Stimulated activated CD4-positive, alpha-beta T cell treated with anti-CD3 and anti-CD28 coated beads, Interleukin-12 subunit alpha, Interleukin-12 subunit beta, amount 100 ng/mL, for 48 hours (primary cell): ENCODE measurements at places on chromosomes 3 and 15.

DNA sequence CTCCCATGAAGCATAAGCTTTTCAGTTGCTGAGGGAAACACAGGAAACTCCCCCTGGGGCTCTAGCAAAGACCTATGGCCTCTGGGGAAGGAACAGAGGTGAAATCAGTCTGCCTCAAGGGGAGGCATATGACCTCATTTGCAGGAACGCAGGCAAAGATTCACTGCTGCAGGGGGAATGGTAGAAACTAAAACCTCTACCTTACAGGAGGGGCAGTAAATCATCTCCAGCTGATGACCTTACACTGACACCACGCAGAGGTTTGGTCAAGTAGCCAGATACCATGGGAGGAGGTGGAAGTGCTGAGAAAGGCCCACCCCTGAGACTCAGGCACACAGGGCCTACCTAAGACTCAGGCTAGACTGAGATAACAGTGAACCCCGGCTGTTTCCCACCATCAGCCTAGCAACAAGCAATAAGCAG is 81.1 kb downstream of the RAD18 start:
- DNase-seq: no peak

- DNase-seq: no peak
These were observed 345.2 kb downstream of the VPS13C start for GRCh38 chr15:61715082-61715481.

GRCh38 chr3:49745986-49746385 is 22.2 kb upstream of the GMPPB start:
- DNase-seq: no peak

DNA sequence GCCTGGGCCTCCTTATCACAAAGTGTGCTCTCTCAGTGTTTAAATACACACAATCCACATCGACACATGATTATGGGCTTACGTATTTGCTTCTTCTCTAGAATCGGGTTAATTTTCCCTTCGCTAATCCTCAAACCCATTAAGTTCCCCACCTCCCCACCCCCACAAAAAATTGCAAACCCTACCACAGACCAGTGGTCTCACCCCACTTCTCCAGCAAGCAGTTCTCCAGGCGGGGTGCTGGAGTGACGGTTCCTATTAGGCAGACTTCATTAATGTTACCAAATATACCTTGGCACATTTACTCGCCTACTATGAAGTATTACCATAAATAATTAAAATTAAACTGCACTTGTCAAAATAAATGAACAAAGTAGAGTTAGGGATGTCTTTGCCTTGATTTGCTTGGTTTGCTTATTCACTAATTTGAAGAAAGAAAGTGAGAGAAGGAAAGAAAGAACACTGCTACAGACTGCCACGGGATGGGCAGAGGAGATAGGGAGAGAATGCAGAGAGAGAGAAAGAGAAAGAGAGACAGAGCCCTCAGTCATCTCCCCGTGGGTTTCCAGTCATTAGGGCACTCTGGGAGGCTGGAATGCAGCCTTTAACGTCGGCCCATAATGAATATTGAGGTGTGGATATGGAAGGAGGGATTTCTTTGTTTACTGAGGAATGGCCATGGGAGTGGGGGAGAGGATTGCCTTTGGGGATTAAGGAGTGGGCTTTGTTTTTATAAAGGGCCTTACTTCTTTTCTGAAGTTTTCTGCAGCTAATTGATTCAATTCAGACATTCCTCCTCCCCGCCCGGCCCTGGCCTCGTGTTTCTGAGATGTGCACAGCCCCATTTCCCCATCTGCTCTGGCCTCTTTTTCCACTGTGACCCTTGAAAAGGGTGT is 39.7 kb upstream of the POLG start:
- DNase-seq: no peak

DNA sequence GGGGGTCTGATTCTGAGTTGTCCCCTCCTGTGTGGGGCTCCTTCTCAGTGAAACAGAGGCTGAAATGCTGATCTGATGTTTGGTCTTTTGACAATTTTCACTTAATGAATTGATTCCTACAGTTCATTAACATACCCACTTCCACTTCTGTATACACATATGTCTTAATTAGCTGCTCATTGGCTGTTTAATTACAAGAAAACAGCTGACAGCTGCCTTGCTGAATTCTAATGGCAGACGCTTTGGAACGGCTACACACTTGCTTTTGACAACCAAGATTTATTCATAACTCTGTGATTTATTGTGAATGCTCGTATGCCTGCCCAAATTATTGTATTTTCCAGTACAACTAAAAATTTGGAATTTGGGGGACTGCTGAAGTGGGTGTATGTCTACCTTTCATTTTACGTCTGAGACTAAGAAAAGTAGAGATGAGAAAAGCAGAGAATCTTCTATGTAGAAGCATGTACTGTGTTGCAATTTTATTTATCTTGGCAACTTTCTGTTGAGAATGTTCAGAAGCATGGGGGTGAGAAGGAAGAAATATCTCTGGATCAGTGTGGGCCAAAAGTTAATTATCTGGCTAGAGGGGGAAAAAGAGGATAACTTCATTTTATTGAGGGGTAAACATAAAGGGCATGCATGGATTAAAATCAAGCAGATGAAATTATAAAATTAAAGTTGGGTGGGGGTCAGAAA is 46.5 kb upstream of the ICE2 start:
- no peak for DNase-seq

DNA sequence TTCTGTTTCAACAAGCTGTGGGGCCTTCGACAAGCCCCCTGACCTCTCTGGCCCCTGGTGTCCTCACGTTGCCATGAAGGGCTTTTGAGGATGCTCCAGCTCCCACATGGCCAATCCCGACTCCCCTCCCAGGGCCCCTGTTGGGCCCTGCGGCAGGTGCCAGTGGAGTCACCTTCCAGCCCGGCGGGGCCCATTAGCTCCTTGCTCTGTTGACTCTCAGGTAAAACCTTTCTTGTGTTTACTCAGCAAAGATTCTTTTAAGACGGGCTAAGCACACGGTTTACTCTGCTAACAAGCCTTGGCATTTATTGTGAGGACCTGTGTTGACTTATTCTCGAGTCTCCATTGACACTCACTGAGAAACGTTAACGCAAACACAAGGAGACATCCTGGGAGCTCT is 15.0 kb downstream of the RPLP1 start:
- no peak for DNase-seq

DNA sequence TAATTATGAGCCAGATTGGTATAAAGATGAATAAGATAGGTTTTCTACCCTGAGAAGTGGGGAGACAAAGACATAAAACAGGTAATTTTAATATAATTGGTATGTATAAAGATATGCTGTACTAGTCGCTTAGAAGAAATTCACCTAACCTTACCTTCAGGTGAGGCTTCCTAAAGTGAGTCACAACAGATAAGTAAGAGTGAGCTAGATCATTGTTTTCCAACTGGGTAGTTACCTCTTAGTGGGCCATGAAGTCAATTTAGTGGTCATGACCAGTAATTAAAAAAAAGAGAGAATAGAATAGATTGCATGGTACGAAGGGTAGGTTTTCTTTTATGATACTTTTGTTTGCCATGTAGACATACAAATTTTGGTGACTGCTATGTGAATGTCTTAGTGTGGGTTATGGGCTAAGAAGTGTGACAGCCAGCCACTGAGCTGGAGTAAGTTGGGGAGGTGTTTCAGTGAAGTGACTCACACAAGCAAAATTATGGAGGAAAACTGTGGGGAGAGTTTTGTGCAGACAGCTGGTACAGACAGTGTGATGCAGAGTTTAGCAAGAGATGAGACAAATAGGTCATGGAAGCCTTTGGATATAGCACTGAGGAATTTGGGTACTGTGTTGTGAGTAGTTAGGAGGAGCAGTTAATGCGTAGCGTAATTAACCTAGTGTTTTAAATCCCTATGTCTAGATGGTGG is 8.2 kb downstream of the TRNT1 start:
- no peak for DNase-seq

- no peak for DNase-seq
These were observed 25.1 kb upstream of the FSTL1 start for GRCh38 chr3:120475722-120476377.

DNA sequence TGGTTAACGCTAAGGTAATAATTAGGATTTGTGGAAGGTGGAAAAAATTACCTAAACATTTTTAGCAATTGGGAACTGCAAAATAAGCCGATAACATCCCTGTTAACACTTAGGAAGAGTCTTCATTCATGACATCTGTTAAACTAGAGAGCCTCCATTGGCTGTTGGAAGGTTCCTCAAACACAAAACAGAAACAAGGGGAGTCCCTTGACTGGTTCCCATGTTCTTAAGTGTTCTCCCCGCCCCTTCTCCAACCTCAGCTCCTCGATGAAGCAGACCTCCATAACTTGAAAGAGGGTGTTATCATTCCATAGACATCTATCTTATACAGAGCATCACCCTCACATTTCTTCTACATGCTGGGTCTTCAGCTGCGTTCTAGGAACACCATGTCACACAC is 2.5 kb downstream of the SLC22A13 start:
- DNase-seq: no peak

GRCh38 chr3:4829031-4829394 is 150.2 kb upstream of the BHLHE40 start:
- no peak for DNase-seq

GRCh38 chr3:146153429-146153828 is 7.6 kb downstream of the PLOD2 start:
- no peak for DNase-seq

DNA sequence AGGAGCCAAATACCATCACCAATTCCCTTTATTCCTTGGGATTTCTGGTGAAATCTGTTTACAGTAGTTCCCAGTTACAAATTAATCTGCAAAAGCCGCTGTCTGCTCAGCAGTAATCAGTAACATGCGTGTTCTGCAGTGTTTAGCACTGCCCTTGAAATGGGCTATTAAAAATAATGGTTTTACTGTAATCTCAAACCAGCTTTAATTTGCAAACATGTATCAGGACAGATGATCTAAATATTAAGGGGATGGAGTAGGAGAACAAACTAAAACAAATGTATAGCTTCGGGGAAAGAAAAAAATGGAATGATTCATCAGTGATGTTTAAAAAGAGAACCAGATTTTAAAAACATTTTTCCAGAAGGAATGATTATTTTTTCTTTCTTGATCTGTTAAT is 513.2 kb downstream of the MECOM start:
- DNase-seq: no peak

GRCh38 chr15:23467110-23467600 is 20.1 kb upstream of the GOLGA6L2 start:
- DNase-seq: no peak

DNA sequence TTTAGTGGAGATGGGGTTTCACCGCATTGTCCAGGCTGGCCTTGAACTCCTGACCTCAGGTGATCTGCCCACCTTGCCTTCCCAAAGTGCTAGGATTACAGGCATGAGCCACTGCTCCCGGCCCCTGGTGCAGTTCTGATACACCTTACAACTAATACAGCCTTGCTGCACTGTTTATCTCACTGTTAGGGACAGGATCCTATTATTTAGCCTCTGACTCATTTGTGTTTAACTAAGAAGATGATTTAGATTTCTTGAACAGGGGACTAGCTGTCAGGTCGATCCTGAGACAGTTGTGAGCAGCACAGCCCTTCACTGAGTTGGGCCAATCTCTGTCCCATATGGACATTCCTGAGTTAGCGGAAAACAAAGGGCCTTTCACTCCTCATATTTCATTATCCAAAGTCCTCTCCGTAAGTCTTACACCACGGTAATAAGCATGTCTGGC is 19.2 kb downstream of the GYG1 start:
- no peak for DNase-seq

DNA sequence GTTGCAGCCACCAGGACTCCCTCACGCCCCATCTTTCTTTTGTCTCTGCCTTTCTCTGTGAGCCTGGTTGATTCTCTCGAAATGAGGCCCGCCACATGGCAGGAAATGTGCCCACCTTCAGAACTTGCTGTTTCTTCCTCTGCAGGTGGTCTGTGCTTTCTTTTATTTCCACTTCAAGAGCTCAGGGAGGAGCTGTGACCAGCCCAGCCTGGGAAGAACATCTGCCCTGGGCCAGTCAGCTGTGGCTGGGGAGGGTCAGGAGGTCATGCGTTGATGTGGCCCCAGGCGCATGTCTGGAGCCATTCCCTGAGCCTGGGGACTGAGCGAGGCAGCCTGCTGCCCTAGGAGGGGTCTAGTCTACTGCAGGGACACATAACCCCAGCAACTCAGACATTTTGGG is 8.0 kb downstream of the FBLN2 start:
- DNase-seq: no peak

- DNase-seq: no peak
These were observed 72.4 kb upstream of the MME start for GRCh38 chr3:155007729-155008128.

GRCh38 chr3:13463618-13464400 is 16.3 kb upstream of the HDAC11 start:
- no peak for DNase-seq

- no peak for DNase-seq
These were observed 38.6 kb upstream of the CSPG4 start for GRCh38 chr15:75751116-75751875.

- no peak for DNase-seq
These were observed 20.2 kb downstream of the CGGBP1 start for GRCh38 chr3:88038566-88038965.

DNA sequence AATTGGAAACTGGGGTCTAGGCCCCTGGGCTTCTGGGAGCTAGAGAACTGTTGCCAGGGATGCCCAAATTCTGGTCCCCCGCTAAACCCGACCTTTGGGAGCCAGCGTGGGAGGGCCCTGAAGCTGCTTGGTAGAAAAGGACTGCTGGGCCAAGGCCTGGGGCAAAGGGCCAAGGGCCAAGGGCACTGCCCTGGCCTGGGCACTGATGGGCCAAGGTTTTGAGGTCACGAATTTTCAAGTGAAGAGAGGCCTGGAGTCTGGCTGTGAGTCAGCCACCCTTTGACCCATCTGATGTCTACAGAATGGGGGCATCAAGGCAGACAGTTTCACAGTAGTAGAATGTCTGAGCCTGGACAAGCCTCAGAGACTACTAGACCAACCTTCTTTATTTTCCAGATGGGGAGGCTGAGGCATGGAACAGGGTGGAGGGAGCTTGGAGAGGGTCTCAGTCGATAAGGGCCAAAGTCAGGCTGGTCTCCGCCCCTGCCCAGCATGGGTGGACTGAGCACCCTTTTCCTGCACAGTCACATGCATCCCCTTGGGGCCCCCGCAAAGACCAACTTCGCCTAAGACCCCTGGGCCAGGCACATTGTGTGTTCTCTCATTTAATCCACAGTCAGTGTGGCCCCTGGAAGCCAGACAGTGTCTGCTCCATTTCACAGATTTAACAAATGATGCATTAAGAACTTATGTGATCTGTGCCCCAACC is 66.3 kb downstream of the ATP2B2 start:
- no peak for DNase-seq
